ENCODE measurements at places on chromosomes 1 and 21.

GRCh38 chr21:33265664-33266049 is 510 bp upstream of the IL10RB start:
- no peak for DNase-seq

DNA sequence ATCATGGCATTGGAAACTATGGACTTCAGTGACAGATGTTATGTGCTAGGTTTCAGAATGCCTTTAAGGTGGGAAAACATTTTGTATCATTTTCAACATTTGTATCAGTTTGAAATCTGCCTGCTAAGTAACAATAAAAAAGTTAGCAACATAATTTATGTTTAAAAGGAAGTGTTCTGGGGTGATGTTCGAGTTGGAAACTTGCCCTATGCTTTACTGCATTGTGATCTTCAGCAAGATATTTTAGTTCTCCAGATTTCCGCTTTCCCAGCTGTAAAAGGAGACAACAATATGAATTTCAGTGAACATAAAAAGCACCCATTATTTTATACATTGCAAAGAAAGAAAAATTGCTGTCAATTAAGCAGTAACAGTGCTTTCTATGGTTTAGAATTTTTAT is 187.4 kb downstream of the DISC1 start:
- no peak for DNase-seq

GRCh38 chr1:94314222-94314858 is 77.0 kb upstream of the ARHGAP29 start:
- DNase-seq = no peak

DNA sequence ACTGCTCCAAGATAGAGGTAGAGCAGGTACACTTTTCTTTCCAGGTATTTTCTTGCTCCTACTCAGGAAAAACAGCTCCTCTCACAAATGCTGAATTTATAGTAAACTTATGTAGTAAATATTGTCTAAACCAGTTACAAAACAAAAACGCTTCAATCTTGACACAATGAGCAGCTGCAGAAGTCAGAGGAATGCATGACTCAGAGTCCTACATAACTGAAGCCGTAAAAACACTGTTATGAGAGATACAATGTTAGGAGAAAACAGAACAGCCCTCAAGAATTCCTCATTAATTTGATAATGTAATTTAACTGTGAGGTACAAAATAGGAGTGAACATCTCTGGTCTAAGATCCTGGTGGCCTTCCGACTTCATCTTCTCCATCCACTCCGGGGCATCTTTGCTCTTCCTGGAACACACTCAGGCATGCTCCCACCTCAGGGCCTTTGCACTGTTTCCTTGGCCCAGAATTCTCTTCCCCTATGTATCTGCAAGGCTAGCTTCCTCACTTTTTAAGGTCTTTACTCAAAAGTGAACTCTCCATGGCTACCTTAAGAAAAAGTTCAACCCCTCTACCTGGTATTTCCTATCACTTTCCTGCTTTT is 138.5 kb downstream of the SLC45A1 start:
- DNase-seq = no peak

DNA sequence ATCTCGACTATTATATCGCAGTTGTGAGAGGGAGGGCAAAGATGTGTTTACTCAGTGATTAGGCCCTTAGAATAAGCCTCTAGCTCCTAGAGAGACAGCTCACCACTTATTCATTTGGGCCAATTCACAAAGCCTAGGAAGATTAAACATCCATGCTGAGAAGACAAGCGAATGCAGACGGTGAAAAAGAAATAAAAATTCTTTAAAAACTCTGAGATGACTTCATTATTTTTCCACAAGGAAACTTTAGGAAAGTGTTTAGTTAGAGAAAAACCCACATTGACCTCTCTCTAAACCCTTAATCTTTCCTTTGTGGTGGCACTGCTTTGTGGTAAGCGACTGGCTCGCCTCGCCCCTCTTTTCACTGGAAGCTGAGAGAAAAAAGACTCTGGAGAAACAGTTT is 146.8 kb upstream of the DMRTA2 start:
- no peak for DNase-seq

DNA sequence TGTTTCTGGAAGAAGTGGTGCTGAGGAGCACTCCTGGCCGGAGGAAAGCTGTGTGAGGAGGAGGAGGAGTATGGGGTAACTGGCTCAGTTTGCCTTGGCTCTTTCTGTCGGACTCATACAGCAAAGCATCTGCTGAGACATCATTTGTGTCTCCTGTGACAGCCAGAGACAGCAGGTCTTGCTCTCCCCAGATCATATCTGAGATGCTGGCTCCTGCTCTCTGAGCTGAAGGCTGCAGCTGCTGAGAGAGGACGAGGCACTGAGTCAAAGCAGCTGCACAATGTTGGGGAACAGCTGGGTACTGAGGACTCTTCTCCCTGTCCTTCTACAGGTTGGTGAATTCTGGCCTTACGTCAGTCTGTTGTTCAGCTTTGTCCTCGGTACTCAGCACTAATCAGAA is 14.3 kb downstream of the OR2B11 start:
- no peak for DNase-seq

DNA sequence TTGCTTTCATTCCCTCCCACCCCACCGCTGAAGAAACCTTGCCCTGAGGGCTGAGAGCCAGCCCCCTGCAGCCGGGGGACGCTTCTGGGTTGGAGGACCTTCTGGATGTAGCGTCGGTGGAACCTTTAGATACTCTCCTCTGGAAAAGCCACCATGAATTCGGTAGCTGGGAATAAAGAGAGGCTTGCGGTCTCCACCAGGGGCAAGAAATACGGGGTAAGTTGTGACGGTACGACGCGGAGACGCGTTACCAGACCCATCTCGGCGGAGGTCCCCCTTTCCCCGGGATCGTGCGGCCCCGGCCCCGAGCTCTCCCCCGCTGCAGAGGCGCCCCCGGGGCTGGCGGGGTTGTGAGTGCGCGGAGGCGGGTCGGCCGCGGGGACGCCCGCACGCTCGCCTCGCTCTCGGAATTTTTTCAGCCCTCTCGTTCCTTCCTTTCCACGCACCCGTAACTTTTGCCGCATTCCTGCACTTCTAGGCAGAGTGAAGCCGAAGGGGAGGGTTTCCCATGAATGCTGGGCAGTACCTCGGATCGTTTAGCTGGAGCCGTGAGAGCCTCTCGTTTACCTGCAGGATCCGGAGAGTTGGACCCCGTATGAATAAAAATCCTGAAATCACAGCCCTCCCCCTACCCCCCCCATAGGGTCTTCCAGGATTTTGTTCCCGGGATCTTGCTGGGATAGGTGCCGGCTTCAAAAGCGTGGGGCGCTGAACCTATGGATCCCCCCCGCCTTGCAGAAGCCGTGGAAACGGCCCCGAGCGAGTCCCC is 671 bp downstream of the KIF26B start:
- DNase-seq = no peak

GRCh38 chr1:13617108-13617507 is 33.5 kb downstream of the PDPN start:
- DNase-seq = no peak

DNA sequence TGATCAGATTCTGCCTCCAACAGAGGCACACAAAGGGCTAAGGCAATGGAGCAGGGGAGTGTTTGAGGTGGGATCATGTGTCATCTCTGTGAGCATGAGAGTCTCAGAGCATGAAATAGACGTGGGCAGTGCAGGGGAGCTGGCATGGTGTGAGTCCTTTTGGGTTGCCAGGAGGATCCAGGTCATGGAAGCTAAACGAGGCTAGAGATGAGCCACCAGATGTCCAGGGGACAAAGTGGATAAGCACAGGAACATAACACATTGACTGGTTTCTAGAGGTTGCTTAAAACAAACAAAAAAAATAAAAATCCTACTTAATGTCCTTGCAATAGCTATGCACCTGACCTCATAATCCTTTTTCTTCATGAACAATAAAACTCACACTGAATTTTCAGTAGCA is 254.8 kb upstream of the GREM2 start:
- no peak for DNase-seq

DNA sequence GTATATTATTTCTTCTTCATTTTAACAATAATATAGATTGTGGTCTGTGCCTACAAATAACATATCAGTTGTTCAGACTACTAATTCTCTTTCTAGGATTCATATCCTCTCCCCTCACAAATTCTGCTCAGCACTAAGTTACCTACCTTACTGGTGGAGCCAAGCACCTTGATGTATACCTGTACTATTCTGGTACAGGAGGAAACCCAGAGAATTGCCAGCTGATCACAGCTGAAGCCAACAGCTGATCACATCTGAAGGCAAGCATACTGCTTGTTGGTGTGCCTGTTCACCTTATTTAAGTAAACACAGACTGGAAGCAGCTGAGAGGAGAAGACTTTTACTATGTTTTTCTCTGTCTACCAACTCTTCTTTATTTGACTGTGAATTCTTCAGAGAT is 101.8 kb downstream of the PBX1 start:
- peak; percentile 70 for DNase-seq

- DNase-seq = no peak
These were observed 39.8 kb downstream of the USP1 start for GRCh38 chr1:62476525-62477219.

- DNase-seq = no peak
These were observed 49.3 kb upstream of the TARBP1 start for GRCh38 chr1:234528074-234528865.

DNA sequence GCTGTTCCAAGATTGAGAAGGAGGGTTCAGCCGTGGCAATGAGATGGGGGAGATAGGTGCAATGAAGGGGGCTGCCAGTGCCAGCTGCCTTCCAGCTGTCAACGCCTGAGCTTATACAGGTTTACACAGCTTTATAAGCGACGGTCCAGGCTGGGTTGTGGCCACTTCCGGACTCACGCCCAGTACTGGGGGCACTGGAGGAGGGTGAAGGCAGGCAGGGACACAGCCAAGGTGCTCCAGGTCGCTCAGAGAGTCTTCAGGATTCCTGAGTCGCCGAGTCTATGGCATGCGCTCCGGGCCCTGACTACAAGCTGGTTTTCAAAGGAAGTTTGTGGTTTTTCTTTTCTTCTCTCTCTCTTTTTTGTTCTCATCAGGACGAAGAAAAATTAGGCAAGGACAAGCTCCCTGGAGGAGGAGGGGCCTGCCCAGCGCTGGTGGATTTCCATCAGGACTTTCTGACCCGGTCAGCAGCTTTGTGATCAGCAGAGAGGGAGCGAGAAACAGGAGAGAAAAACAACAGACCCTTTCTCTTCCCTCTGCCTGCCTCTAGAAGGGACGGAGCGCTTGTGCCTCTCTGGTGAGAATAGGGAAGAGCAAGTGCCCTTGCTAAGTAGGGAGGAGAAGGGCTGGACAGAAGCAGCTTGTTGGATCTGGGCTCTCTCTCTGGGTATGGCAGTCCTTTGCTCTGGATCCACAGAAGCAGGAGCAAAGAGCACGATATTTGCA is at the start of gene MINDY1:
Gene MINDY1, minus strand, starts transcription at position 576 of the 726 bp plus-strand sequence. CDS start 4,285 bp downstream, outside the sequence.
- peak; percentile 89 for DNase-seq

- no peak for DNase-seq
These were observed 148.7 kb downstream of the ZNF326 start for GRCh38 chr1:90143591-90143990.

GRCh38 chr21:33729641-33730040 is 87.3 kb downstream of the ITSN1 start:
- DNase-seq = no peak

GRCh38 chr1:26079178-26079563 is 11.7 kb upstream of the TRIM63 start:
- no peak for DNase-seq

DNA sequence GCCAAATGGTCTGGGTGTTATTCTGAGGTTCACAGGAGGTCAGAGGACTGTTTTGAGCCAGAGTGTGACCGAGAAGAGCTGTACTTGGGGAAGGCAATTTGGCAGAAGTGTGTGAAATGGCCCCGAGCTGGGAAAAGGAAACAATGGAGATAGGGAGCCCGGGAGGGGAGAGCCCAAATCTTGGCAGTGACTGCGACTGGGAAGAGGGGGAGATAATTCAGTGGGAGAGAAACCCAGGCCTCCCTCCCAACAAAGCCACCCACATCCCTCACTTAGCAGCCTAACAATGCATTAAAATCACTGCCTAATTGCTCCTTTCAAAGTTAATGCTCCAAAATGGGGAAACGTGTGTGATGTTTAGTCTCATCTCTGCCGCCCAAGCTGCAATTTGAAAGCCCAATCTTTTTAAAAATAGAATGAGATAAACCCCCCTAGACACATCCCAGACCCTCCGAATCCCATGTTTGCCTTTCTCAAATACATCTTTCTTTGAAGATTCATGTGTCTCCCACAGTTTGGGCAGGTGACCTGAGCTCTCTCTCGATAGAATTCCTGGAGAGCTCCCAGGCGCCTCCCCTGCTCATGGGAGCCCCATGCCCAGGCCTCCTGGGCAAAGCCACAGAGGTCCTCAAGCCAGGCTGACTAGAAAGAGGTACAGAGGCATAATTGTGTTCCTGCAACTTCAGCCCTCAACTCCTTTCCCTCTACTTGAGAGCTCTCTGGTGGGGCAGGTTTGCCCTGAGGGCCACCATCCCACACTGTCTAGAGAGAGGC is 17.3 kb downstream of the LRRC52 start:
- DNase-seq = no peak

DNA sequence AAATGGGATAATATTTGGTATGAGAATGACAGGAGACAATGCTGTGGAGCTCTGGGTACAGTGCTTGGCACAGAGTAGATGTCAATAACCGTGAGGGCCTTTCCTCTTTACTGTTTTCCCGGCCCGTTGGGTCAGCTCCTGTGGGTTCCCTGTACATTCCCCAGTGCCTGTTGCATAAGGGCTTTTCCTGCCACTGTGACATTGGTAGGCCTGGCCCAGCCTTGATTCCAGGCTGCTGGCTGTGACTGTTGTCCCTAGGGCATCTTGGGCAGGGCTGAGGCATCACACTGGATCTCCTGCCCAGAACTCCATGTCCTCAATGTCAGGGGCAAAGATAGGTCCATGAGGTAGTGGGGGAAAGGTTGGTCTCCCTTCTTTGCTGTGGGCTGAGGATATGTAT is 25.8 kb upstream of the MYCL start:
- no peak for DNase-seq

DNA sequence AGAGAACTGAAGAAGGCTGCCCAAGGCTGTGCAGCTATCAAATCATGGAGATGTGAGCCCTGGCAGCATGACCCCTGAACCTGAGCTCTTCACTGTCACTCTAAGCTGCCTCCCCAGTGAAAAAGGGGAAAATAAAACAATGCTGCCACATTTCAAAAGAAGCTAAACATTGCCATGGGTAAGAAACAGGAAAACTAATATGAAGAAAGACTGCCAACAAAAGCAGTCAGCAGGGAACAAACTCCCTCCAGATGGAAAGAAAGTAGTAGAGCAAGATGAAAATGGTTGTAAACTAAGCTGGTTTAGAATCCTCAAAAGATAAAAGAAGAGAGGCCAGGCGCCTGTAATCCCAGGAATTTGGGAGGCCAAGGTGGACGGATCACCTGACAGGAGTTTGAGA is 36.2 kb upstream of the CSF1 start:
- no peak for DNase-seq

DNA sequence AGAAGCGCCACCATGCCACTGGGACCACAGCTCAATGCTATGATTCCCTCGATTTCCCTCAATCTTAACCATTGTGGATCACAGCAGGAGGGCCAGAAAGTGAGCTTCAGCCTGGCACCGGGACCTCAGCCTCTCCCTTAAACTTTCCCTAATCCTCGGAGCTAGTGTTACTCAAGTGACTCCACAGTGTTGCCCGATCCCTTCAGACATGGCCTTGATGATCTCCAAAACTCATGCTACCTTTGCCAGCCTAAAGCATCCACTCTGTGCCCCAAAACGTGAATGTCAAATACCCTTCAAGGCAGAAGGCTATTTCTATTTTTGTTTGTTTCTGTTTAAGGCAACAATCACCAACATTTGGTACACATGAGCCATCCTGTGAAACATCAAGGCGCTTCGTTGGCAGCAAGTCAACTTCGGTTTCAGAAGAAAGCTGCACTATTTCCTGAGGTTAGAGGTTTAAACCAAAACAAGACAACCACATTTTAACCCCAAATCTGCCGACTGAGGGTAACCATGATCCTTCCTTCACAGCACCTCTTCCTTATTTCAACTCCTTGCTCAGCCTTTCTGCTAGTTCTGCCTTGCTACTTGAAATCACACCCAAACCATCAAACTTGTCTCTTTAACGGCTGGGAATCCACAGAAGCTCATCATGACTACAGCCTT is 94.4 kb upstream of the KRTAP19-8 start:
- DNase-seq = no peak
